A549 treated with DMSO at 1 μM for 4 hours (cell line): ENCODE measurements at places on chromosomes 3 and 15. TPM values are rescaled to one million over a fixed set of nuclear protein-coding genes. Genes with fewer than 3 reads are reported as not detected.

The TRIM59 gene
- 8.9 to 13.9 TPM (median 12.4 TPM) in 5 replicates for total RNA-seq

The GASK1A gene
- not detected in 5 replicates for total RNA-seq

The GRK7 gene
- total RNA-seq = 0.02 TPM in 1 of 5 replicates, not detected in the others

The KLHDC8B gene
- 4.0 to 5.3 TPM (median 5.0 TPM) in 5 replicates for total RNA-seq

The MFN1 gene
- 17.0 to 23.4 TPM (median 19.5 TPM) in 5 replicates for total RNA-seq

The THPO gene
- total RNA-seq = not detected in 5 replicates

The ALPK3 gene
- total RNA-seq = 0.09 to 0.28 TPM (median 0.11 TPM) in 5 replicates
